Muscle of arm (tissue), 14 donors: ENCODE measurements at places on chromosomes 4 and X. TPM values are rescaled to one million over a fixed set of nuclear protein-coding genes. Genes with fewer than 3 reads are reported as not detected.

- DNase-seq: peak; percentile 25
Measured at GRCh38 chr4:62408454-62408853, 1208.3 kb downstream of the ADGRL3 start.

Gene CNGA1
- polyA plus RNA-seq: 1.7 TPM

Gene AFM
- not detected for polyA plus RNA-seq

Gene SPARCL1
- 270 TPM for polyA plus RNA-seq

Gene FAM9B
- 0.12 TPM for polyA plus RNA-seq

- DNase-seq: no peak
Measured at GRCh38 chr4:53122280-53123116, 243.4 kb downstream of the SCFD2 start.

Gene ZDHHC15
- 4.6 TPM for polyA plus RNA-seq

DNA sequence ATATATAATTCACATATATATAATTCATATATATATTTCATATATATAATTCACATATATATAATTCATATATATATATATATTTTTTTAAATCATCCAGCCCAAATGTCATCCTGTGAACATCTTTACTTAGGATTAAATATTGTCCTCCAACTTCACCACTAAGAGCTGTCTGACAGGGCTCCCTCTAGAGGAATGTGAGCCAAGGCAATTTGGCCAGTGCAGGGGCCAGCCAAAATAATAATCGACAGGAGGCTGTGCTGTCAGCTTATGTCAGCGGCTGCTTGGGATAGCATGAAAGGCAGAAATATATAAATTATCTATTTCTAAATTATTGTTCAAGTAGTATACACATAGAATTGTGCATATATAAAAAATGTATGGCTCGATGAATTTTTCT, 29.5 kb downstream of the EGFL6 start:
- DNase-seq: no peak

DNA sequence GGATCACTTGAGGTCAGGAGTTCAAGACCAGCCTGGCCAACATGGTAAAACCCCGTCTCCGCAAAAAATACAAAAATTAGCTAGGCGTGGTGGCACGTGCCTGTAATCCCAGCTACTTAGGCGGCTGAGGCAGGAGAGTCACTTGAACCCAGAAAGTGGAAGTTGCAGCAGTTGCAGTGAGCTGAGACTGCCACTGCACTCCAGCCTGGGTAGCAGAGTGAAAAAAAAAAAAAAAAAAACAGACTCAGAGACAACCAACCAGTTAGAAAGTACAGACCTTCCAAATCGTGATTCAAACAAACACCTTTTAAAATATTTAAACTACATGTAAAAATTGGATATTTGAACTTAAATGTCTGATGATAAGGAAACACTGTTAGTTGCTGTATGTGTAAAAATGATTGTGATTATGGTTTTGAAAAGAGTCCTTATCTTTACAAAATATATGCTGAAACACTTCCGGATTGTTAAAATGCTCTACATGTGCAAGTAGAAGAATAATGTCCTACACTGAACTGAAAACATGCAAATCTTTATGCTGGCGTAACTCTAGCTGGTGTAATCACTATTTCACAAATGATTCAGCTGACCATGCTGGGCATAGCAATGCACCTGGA, 37.8 kb downstream of the SH3KBP1 start:
- DNase-seq: no peak

- no peak for DNase-seq
Measured at GRCh38 chrX:10326578-10326977, 169.8 kb downstream of the CLCN4 start.

GRCh38 chr4:177441061-177441802, 1.0 kb downstream of the AGA start:
- peak; percentile 5 for DNase-seq

GRCh38 chrX:129144172-129145038, 378.9 kb downstream of the SMARCA1 start:
- DNase-seq: no peak

DNA sequence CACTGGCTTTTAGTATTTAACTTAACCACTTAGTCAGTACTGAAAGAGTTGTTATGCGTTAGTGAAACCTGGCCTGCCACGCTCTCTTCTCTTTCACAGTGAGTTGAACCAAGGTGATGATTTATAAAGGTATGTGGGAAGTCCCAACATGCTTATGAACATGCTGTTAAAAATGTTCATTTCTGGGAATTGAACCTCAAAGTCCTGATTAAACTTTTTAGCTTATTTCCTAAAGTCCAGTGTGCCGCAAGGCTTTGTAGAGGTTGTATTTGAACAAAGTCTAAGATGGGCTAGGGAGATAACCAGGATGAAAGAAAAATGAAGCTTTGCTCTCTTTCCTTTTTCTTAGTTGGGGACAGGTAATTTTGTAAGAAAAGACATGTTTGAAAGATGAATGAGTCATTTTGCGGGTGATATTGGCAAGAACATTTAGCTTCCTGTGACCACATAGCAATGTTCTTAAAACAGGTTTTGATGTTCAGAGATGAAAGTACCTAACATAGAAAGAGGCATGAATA, 270.3 kb downstream of the DTHD1 start:
- DNase-seq: no peak

DNA sequence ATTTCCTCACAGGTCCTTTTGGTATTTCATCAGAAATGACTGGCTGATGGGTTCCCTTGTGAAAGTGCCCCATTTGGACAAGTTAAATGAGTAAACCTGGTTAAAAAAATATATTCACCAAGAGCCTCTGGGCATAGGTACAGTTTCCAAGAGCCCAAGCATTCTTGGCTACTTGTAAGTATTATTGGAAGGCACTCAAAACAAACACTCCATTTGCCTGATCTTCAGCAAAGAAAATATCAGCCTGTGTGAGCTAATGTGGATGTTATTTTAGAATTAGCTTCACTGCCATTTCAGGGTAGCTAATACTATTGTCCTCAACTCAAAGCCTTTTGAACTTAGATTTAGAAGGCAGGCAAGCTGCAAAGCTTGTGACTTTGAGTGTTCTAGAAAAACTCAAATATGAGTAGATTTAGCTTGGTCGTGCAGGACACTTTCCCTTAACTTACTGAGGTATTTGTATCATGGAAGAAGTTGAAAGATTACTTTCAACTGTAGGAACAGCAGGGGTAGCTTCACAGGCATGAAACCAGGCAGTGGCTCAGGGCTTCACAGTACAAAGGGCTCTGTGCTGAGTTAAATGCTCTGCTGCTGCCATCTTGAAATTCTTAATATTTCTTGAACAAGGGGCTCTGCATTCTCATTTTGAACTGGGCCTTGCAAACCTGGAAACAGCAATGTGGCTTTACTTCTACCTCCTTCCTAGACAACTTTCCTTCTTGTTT, 177.2 kb downstream of the AMELX start:
- no peak for DNase-seq

- DNase-seq: no peak
Measured at GRCh38 chr4:79907001-79907400, 166.0 kb downstream of the ANTXR2 start.

DNA sequence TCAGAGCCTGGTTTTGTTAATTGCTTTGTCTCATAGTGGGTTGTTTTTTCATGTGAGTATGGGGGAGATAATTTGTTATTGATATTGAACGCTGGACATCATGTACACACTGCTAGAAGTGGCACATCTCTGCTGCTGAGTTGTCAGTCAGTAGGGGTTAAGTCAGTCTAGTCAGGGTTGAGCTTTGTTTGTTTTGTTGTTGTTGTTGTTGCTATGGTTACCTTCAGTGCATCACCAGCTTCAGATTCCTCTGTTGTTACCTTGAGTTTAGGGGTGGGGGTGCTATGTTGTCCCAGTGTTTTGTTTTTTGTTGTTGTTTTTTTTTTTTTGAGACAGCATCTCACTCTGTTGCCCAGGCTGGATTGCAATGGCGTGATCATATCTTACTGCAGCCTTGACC, 9.9 kb downstream of the YIPF6 start:
- DNase-seq: no peak

DNA sequence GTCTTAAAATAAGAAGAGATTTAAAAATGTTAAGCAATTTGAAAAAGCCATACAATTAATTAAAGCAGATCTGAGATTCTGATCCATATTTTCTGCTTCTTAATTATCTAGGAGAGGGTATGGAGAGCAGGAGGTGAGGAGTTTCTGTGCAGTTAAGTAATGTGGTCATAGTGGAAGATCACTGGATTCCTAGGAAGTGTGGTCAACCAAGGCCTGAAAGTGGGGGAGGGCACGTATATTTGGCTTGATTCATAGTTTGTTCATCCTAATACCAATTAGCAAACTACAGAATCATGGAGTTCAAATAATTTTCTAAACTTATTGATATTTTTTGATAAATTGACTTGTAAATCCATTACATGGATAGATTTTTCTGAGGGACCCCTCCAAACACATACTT, 768.3 kb downstream of the RAPGEF2 start:
- no peak for DNase-seq

GRCh38 chr4:68864438-68865187, 48.8 kb downstream of the UGT2B10 start:
- DNase-seq: no peak

GRCh38 chr4:10253765-10254164, 137.2 kb upstream of the WDR1 start:
- DNase-seq: no peak

DNA sequence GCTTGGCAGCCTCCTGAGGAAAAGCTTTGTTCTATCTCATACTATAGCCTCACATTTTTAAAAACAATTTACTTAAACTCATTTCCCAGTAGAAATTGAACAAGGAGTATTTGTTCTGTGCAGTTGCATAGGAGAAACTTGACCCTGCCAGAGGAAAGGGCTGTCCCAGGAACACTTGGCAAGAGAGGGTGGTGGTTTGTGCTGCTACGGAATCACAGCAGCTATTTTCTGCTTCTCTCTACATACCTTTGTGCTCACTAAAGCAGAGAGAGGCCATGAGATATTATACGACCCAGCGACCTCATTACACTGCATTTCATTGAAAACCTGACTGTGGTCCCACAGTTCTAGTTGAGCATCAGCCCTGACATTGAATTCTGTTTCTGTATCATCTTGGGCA, 83.1 kb upstream of the LANCL3 start:
- no peak for DNase-seq

GRCh38 chr4:80093563-80093962, 20.5 kb upstream of the ANTXR2 start:
- DNase-seq: no peak

Gene MAGEA2B
- polyA plus RNA-seq: not detected

Gene AWAT2
- polyA plus RNA-seq: not detected

DNA sequence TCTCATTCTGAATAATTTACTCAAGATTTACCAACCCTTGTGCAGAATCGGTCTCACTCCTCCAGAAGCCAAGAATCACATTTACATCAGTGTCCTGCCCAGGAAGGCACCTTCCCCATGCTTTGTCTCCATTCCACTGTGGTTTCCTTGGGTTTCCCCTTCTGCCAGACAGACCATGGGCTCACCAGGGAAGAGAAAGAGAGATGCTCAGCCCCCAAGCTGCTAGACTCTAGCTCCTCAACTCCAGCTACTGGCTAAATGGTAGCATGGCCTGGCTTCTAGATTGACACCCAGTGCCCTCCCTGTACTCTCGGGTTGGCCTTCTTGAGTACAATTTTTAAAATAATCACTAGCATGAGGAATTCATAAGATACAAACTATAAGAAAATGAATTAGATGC, 12.9 kb downstream of the TLR10 start:
- no peak for DNase-seq

Gene SPANXN4
- not detected for polyA plus RNA-seq

- no peak for DNase-seq
Measured at GRCh38 chr4:40811956-40812355, 62.2 kb downstream of the NSUN7 start.

DNA sequence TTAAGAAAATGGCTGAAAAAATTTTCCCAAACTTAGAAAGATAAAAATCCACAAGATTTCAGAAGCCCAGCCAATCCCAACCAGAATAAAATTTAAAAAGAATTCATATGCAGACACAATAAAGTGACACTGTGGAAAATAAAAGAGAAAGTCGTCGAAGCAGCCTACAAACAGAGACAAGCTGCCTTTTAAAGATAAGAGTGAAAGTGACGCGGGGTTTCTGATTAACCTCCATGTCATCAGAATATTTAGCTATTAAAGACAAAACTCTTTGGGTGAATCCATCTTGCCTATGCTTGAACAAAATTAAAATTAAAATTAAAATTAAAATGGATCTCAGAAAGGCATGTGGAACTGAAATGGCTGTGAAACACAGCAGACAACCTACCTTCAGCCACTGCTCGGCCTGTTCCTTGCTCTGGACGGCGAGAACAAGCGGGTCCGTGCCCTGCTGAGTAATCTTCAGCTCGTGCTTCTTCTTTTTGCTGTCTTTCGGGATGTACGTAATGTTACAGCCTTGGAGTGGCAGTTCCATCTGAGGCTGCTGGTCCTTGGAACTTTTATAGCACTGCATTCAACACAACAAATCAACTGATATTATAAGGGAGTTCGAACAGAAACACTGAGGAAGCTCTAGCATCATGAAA, 101.4 kb downstream of the AFAP1 start:
- no peak for DNase-seq

DNA sequence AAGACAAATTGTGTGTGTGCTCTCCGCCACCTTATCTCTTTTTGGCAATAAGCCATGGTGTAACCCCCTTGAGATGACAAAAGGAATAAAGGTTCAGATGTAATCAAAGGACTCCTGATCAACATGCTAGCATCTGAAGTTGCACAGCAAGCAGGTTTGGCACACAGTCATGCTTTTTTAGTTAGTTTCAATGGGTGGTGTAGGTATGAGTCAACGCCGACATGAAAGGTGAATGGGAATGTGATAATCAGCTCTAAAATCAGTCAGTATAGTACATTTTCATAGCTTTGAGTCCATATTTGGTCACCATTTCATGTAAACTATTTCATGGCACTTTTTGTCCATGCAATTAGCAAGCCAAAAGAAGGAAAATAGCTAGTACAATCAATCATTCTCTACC, 50.4 kb upstream of the ETNPPL start:
- DNase-seq: no peak

DNA sequence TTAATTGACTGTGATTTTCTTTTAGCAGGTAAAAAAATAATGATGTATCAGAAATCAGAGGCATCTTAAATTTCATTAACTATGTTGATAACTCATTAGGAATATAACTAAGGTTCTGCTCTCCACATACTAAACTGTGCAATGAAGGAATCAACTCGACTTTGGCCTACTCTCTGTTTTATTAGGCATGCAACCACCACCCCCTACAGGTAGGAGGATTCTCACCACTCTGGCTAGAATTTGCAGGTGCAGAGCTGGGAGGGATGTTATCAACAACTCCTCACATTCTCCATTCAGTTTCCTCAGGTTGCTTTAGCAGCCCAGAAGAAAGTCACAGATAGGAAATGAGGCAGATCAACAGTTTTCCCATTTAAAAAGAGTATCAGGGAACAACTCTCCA, 160.1 kb downstream of the COX18 start:
- no peak for DNase-seq

GRCh38 chr4:6687947-6688878, 5.5 kb upstream of the S100P start:
- no peak for DNase-seq

Gene OFD1
- not detected for polyA plus RNA-seq

GRCh38 chr4:53558065-53558801, 33.1 kb downstream of the LNX1 start:
- no peak for DNase-seq

Gene ARHGAP6
- 11.1 TPM for polyA plus RNA-seq

Gene CPE
- 59.3 TPM for polyA plus RNA-seq

- DNase-seq: no peak
Measured at GRCh38 chr4:2871911-2872310, 28.3 kb downstream of the ADD1 start.

Gene LNX1
- polyA plus RNA-seq: 5.0 TPM
